Epithelial cell of umbilical artery (primary cell): ENCODE measurements at places on chromosomes 7 and 10. TPM values are rescaled to one million over a fixed set of nuclear protein-coding genes. Genes with fewer than 3 reads are reported as not detected.

The SLC13A1 gene
- not detected in 2 replicates for total RNA-seq

The ASNS gene
- total RNA-seq = 12.7 and 37.4 TPM in 2 replicates

The AKR1D1 gene
- not detected in 2 replicates for total RNA-seq

The DOCK1 gene
- total RNA-seq = 81.2 and 82.7 TPM in 2 replicates

The PRKG1 gene
- 1.1 and 1.6 TPM in 2 replicates for total RNA-seq

The LRGUK gene
- total RNA-seq = under 0.01 and 0.76 TPM in 2 replicates

The CEP55 gene
- 45.8 and 60.8 TPM in 2 replicates for total RNA-seq

The GOLGA7B gene
- total RNA-seq = not detected in 2 replicates

The FRMD4A gene
- 35.9 and 107 TPM in 2 replicates for total RNA-seq

The RNF32 gene
- 0.15 and 0.32 TPM in 2 replicates for total RNA-seq

The ADRA2A gene
- not detected in 2 replicates for total RNA-seq

The ABCC2 gene
- total RNA-seq = 0.61 and 0.65 TPM in 2 replicates

The SFTPA1 gene
- not detected in 2 replicates for total RNA-seq

The FAM185A gene
- 6.5 and 12.5 TPM in 2 replicates for total RNA-seq

The CALHM1 gene
- not detected in 2 replicates for total RNA-seq

The ASIC3 gene
- total RNA-seq = not detected in 2 replicates
